ENCODE measurements at places on chromosomes 11 and 22.

GRCh38 chr11:64969209-64969608, 2.7 kb downstream of the MAJIN start:
- DNase-seq: no peak

DNA sequence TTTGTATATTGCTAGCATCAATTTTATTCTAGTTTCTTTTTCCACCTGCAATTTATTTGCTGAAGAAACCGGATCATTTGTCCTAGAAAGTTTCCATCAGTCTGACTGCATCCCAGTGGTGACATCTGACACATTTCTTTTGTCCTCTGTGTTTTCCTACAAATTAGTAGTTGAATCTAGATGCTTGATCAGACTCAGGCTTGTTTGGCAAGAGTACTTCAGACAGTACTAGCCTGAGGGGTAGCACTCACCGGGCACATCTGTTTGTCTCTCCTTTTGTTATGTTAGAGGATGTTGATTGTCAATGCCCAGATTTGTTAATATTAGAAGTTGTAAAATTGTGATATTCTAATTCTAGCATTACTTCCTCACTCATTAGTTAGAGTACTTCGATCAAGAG, 204.8 kb downstream of the SWAP70 start:
- no peak for DNase-seq

GRCh38 chr11:575313-575995, 816 bp upstream of the PHRF1 start:
- no peak for DNase-seq

- DNase-seq: no peak
These were observed 167.6 kb upstream of the MTMR2 start for GRCh38 chr11:96091476-96091875.

GRCh38 chr11:33575311-33575710, 125.3 kb downstream of the C11orf91 start:
- no peak for DNase-seq

- DNase-seq: no peak
These were observed 55.7 kb downstream of the CD82 start for GRCh38 chr11:44621140-44621681.

GRCh38 chr22:23383491-23384361, 196.4 kb downstream of the IGLL1 start:
- no peak for DNase-seq

DNA sequence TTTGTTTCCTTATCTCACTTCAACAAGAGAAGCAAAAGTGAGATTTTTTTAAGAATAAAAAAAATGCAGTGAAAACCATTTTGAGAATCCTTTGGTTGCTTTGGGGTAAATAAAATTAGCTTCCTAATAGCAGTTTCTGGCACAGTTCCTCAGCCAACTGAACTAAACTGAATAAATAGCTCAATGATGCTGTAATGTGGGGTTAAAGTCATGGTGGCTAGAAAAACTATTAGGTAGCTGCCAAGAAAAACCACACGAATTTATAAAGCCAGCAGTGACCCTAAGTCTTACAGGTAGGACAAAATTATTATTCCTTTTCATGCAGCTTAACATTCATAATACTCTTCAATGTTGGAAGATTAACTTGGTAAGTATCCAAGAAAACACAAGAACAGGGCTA, 142.4 kb downstream of the APIP start:
- DNase-seq: no peak

- DNase-seq: no peak
These were observed 5.3 kb upstream of the MALAT1 start for GRCh38 chr11:65493367-65494176.

DNA sequence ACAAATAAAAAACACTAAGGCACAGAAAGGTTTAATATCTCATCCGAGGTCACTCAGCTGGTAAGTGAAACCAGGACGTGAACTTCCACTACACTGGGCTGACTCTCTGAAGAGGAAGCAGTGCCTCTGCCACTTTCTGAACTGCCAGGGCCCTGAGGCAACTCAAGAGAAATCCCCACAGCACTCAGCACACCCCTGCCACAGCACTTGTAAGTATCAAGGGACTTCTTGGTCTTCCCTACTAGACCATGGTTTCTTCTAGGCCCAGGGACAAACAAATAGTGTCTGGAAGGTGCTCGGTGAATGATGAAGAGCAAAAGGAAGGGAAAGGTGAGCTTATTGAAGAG, 49.7 kb downstream of the RPL27A start:
- DNase-seq: no peak

- DNase-seq: no peak
These were observed 68.3 kb upstream of the MYOD1 start for GRCh38 chr11:17651061-17651460.

DNA sequence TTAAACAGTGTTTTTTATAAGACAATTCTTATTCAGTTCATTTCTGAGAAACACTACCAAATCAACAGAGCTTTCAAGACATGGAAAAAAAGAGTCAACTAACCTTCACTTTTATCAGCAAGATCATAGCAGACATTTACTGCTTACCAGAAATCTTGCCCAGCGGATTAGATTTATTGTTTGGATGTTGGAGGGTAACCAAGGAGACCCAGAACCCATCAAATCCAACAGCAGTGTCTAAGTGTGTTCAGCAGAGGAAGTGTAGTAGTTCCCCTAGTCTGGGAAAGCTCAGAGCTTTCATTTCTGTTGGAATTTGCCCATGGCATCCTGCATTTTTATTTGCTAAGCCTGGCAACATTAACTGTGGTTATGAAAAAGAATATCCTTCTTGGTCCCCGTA, 2.4 kb upstream of the PGM2L1 start:
- DNase-seq: no peak

DNA sequence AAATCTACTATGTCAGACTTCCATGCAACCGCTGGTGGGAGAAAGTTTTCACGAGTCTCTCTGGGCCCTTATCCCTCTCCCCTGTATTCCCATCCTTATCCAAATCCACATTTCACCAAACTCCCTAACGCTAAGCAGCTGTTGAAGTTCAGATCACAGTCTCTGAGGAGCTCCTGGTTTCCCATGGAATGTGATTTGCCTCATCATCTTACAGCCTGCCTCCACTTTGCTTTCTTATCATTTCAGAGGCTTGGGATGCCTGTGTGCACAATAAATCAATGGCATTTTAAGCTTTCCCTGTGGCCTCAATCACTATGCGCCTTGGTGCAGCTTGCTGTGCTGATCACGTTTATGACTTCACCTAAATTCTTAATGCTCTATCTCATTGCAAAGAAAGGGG, 352.4 kb upstream of the FAT3 start:
- DNase-seq: no peak

DNA sequence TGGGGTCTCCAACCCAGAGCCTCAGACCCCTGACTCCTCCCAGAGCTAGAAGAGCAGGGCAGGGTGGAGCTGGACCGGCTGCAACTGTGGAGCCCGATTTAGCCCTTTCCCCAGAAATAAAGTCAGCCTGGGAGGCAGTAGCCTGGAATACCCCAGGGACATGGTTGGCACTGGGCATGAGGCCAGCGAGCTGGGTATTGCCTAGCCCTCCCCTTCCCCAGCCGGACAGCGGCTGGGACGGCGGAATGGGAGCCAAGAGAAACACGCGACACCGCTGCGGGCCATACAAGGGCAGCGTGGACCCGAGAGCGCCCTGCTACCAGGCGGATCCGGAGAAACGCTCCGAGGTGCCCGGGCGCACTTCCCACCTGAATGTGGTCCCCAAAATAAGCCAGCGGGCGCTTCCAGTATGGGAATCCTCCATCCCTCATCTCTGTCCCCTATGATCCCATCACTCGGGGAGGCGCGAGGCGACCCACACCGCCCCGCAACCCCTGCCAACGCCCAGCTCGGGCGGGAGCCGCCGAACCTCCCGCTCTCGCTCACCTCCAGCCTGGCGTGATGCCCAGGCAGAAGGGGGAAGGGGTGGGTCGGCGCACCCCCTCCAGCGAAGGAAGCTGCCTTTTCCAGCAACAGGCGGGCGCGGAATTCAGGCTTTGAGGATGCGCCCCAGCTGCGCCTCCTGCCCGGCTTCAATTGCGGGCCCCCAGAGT, 758 bp downstream of the MCAM start:
- DNase-seq: no peak

- DNase-seq: no peak
These were observed 52.2 kb downstream of the ANO5 start for GRCh38 chr11:22244986-22245592.

GRCh38 chr11:15104166-15104565, 10.6 kb upstream of the INSC start:
- no peak for DNase-seq

DNA sequence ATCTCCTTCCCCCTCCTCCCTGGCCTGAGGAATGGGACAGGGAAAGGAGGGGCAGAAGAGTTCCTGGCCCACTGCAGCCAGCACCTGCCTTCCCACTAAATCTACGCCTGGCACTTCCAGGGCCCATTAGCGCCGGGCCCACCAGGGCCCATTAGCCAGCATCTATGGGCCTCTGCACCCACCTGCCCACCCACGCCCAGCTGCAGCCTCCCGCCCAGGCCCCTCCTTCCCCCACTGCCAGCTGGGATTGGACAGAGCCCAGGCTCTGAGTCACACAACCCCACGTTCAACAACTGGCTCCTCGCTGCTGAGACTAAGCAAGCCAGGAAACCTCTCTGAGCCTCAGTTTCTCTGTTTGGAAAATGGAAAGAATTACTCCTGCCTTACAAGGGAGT, 48.7 kb downstream of the CYTH4 start:
- DNase-seq: no peak

DNA sequence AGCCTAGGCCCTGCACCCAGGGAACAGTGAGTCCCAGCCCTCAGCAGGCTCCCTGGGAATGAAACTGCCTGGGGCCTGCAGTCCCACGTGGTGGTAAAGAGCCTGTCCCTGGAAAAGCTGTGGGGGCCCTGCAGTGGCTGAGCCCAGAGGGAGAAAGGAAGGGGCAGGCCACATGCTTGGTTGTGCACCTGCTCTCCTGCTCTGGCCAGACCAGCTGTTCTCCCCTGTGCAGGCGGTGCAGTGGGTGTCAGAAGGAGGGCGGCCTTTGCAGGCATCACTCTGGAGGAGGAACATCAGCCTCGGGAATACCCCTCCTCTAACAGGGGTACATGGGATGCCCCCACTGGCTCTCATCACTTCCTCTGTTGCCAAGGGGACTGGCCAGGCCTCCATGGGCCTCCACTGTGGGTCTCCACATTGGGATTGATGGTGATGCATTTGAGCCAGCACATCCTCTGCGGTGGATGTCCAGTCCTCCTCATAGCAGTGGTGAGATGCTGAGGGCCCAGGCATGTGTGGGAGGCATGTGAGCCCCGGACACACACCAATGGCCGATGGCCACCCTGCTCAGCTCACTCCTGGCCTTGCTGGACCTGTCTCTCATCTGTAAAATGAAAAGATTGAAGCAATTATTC, 690.4 kb downstream of the BRD1 start:
- DNase-seq: no peak

DNA sequence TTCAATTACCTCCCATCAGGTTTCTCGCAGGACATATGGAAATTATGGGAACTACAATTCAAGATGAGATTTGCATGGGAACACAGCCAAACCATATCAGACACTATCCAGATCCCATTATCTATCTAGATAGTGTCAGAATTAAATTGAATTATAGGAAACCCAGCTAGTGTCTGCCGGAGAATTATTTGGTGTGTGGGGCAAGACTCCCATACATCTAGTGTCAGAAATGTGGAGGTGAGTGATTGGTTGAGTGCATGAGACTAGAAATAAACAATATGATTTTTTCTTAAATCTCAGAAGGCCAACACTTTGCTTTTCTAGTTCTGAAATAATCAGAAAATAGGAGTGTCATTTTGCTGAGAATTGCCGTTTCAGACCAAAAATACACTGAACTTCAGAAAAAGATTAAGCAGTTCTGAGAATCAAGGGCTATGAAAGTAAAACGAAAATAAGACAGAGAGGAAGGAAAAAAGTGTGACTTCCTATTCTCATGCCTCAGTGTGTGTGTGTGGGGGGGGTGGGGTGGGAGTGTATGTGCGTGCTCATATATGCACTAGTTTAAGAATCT, 21.3 kb downstream of the CASP12 start:
- DNase-seq: no peak

- DNase-seq: no peak
These were observed 6.9 kb downstream of the SLC5A4 start for GRCh38 chr22:32248276-32248675.

DNA sequence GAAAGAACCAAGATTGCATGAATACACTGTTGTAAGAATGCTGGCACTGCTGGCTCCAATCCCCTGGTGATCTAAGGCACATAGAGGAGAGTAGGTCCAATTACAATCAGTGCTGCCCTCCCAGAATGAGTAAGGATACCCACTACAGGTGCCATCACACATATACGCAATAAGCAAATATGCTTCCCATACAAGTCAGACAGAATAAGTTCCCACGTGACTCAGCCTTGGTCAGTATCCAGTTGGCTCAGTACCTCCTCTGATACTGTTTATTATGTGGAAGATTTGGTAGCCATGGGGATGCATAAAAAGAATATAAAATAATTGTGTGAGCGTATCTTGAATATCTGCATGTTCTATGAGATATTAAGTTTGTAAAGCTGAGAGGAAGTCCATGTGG, 8.9 kb upstream of the OR2D3 start:
- DNase-seq: no peak

- no peak for DNase-seq
These were observed 117.0 kb downstream of the FANCF start for GRCh38 chr11:22508665-22509064.

DNA sequence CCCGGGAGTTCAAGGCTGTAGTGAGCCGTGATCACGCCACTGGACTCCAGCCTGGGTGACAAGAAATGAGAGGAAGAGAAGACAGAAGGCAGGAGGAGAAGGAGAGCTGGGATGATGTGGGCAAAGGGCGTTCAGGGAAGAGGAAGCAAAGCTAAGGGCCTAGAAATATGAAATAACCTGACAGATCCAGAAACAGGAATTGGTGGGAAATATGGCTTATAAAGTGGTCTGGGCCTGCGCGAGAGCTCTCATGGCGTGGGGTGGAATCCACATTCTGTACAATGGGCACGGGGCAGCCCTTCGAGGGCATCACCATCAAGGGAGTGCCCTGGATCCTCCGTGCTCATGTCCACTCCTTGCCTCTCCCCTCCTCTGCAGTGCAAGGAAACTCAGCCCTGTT, 46.8 kb upstream of the RASSF10 start:
- DNase-seq: no peak

- no peak for DNase-seq
These were observed 31.8 kb downstream of the TXN2 start for GRCh38 chr22:36449596-36450175.

DNA sequence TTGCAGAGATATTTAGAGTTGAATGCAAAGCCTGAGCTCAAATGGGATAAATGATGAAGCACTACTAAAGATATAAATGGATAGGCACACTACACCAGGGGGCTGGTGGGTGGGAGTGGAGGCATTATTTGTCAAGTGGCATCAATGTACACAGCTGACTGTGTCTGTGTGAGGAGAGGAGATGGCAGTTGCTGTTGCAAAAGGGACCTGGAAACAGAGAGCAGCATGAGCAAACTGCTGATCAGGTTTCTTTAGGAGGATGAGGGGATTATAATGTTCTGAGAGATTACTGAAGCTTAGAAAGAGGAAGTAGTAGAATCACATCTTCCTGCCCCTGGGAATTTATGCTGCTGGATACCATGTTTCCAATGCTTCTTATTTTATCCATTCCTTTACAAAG, 39.4 kb upstream of the LIN7C start:
- DNase-seq: no peak
